ENCODE measurements at places on chromosomes 7 and 10. TPM values are rescaled to one million over a fixed set of nuclear protein-coding genes. Genes with fewer than 3 reads are reported as not detected.

Gene SEC31B
- 7.8 TPM for total RNA-seq

Gene DOCK4
- total RNA-seq, result 31.4 TPM

Gene SFRP4
- 0.19 TPM for total RNA-seq

Gene TMEM130
- 8.9 TPM for total RNA-seq

Gene VPS37D
- 3.6 TPM for total RNA-seq
